ENCODE measurements at places on chromosomes 7 and 10.

GRCh38 chr10:115328331-115328730 lies 235.2 kb downstream of the ATRNL1 start:
- no peak for DNase-seq

DNA sequence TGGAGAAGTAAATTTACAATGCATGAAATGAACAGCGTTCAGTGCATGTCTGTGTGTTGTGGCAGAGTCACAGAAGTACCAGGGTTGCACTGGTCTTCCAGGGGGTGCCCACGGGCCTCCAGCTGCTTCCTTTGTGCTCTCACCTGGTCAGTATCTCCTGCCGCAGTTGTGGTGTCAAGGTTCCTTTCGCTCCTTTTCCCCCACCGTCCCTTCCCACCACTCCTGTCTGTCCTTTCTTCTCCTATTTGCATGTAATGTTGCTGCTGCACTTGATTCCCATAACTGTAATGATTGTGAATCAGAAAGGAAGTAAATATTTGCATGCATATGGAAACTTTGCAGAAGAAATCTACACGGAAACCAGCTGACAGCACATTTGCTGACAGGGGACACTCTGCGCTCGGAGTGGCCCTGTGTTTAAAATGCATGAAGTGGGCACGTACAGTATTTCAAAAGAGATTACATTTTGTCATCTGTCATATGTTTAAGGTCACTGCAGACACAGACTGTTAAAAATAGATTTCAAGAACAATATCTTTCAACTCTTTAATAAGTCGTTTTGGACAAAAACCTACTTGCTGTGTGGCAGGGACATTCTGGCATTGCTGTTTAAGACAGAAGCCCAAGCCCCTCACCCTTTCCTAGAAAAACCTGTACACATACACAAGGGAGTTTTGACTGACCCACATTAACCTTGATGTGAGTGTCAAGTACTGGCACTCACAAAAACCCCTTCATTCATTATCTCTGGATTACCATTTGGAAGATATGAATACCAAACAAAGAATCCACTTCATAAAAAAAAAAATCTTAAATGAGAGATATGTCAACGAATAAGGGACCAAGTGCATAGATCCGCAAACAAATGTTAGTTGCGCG lies 336.7 kb upstream of the KLF6 start:
- DNase-seq = no peak

DNA sequence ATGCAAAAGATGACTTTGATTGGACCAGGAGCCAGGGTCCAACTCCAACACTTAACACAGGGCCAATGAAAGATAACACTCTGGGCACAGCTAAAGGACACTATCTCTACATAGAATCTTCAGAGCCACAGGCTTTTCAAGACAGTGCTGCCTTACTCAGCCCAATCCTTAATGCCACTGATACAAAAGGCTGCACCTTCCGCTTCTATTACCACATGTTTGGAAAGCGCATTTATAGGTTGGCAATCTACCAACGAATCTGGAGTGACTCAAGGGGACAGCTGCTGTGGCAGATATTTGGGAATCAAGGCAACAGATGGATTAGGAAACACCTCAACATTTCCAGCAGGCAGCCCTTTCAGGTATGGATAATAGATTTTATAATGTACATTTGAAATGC lies 160.7 kb downstream of the MALRD1 start:
- DNase-seq = no peak

- DNase-seq = no peak
These were observed 15.6 kb downstream of the ARHGAP22 start for GRCh38 chr10:48589266-48589665.

DNA sequence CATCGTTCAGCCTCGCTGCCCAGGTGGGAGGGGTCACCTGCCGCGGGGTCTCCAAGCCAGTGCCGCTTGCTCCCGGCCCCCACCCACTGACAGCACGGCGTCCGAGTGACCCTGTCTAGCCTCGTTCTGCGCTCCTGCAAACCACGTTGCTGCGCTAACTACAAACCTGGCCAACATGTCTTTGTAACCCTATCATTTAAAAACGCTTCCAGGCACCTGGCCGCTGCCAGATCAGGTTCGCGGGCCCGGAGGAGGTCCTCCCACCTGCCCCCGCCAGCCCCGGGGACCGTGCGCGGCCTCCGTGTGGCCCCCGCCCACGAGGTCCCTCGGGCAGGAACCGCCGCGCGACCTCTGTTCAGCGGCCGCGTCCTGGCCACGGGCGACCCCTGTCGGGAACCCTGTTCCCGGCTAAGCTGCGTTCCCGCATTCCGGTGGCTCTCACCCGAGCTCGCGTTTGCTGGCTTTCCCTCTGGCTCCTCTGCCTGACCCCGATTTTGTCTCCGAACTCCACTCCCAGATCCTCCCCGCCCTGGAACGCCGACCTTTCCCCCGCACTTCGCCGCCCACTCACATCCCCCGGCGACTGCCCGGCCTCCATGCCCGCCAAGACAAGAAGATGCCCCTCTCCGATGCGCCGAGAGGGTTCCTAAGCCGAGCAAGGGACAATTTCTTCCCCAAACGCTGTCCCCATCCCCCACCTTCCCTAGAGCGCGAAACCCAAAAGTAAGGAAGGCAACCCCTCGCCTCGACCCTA lies 2.4 kb downstream of the SFMBT2 start:
- peak; percentile 31 for DNase-seq

- DNase-seq = no peak
These were observed 140.0 kb upstream of the PHYHIPL start for GRCh38 chr10:59036311-59037017.

- DNase-seq = no peak
These were observed 144.0 kb downstream of the CALN1 start for GRCh38 chr7:72268090-72268489.

- DNase-seq = peak; percentile 4
These were observed 177.1 kb upstream of the SVIL start for GRCh38 chr10:29811751-29812427.

GRCh38 chr10:114933588-114933987 lies 4.4 kb upstream of the TRUB1 start:
- no peak for DNase-seq

GRCh38 chr10:97144297-97144696 lies 41.5 kb downstream of the SLIT1 start:
- DNase-seq = no peak

GRCh38 chr10:58179238-58179637 lies 88.5 kb downstream of the IPMK start:
- no peak for DNase-seq

DNA sequence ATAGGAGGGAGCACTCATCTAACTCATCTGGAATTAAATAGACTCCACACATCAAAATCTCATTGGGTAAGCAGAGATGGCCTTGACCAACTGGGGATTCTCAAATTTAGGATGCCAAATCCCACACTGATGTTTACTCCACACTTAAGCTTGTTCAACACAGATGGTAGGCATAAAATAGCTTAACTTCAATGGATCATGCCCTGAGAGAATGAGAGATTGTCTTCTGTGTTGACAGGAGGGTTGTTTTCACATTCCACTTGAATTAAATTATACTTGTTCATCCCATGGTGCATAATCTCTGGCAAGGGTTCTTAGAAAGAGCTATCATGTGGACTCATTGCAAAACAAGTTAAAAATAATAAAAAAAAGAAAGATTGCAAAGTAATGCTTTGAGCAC lies 391.4 kb downstream of the PLXDC2 start:
- DNase-seq = no peak

DNA sequence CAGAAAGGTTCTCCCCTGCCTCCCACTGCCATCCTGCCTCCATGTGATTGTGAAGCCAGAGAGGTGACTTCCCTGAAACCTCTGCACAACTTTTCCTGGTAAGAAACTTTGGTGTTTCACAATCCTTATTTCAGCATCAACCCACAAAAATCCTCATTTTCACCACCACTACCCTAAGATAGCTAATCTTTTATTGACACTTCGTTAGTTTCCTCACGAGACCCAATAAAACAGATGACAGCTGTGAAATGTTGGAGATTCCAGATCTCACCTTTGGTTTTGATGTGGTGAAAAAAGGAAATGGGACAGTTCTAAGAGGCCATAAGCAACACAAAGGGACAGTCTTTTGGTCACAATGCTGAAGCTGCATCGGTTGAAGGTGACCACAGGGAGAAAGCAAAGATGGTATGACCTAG lies 59.9 kb upstream of the TM9SF3 start:
- no peak for DNase-seq

GRCh38 chr10:92181575-92181974 lies 109.3 kb downstream of the CPEB3 start:
- no peak for DNase-seq

DNA sequence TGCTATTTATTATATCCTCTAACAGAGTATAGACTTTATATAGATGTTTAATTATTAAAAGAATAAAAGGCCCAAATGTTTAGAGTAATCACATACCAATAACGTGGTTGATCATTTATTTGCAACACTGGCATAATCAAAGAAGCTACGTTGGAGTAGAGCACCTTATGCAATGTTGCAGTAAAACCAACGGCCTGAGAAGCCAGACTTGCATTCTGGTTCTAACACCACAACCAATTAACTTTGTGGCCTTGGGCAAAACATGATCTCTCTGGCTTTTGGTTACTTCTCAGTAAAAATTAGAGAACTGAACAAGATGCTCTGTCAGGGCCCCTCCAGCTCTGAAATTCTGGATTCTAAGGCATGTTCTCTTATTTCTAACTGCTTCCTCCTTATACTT lies 476.2 kb downstream of the GRM8 start:
- DNase-seq = no peak

- no peak for DNase-seq
These were observed 300.9 kb downstream of the WDR11 start for GRCh38 chr10:121152033-121152432.

GRCh38 chr7:33243319-33243881 lies 114.0 kb downstream of the BBS9 start:
- DNase-seq = peak; percentile 64
